HT1080 (cell line): ENCODE measurements at places on chromosomes 13 and 19. TPM values are rescaled to one million over a fixed set of nuclear protein-coding genes. Genes with fewer than 3 reads are reported as not detected.

DNA sequence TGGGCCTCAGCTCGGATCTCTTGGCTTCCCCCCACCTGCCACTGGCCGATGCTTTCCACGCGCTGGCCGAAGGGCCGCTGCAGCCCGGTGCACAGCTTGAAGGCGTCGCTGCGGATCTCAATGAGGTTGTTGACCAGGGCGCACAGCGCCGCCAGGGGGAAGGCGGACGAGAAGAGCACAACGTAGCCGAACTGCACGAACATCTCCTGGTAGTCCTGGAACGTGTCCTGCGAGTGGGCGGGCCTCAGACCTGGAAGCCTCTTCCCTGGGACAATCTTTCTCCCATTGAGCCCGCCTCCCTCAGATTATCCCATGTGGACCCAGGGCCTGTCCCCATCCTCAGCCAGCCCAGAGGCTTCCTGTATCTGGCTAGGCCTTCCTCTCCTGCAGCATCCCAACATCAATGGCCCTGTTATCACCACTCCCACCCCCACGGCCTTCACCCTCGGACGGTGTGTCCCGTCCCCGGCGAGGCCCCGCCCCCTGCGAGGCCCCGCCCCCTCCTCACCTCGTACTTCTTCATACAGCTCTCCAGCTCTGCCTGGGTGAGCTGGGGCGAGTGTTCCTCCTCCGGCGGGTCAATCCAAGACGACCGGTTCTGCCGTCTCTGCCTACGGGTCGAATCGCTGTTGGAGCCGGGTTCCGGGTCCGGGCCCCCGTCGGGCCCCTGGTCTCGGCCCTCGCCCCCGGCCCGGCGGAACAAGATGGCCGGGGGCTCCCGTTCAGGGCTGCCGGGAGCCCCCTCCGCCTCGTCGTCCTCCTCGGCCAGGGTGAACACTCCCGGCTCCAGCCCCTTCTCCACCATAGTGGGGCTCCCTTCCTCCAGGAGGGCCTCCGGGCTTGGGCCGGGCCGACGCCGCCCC lies 6.8 kb downstream of the ANO8 start:
- no peak for DNase-seq

DNA sequence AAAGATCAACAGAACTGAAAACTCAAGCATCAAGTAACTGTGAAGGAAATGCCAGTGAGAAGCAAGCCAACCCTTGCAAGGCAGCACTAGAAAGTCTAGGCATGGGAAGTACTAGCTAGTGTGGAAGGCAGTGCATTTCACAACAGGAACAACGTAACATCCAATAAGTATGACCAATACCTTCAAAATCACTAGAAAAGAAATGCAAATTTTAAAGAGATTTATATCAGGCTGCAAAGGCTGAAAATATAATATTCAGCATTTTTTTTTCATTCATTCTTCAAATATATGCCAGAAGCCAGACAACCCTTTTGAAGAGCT lies 121.9 kb downstream of the DLEU7 start:
- DNase-seq: no peak

GRCh38 chr13:35524171-35524570 lies 47.7 kb upstream of the MAB21L1 start:
- DNase-seq: no peak

Gene EID2B
- 4.6 and 5.1 TPM in 2 replicates for total RNA-seq

GRCh38 chr19:38667661-38668171 lies 20.3 kb downstream of the ACTN4 start:
- peak; percentile 65 for DNase-seq
